Stimulated activated CD8-positive, alpha-beta memory T cell treated with anti-CD3 and anti-CD28 coated beads, Interleukin-15, amount 100 ng/mL, for 24 hours (primary cell): ENCODE measurements at places on chromosomes 5 and 9.

DNA sequence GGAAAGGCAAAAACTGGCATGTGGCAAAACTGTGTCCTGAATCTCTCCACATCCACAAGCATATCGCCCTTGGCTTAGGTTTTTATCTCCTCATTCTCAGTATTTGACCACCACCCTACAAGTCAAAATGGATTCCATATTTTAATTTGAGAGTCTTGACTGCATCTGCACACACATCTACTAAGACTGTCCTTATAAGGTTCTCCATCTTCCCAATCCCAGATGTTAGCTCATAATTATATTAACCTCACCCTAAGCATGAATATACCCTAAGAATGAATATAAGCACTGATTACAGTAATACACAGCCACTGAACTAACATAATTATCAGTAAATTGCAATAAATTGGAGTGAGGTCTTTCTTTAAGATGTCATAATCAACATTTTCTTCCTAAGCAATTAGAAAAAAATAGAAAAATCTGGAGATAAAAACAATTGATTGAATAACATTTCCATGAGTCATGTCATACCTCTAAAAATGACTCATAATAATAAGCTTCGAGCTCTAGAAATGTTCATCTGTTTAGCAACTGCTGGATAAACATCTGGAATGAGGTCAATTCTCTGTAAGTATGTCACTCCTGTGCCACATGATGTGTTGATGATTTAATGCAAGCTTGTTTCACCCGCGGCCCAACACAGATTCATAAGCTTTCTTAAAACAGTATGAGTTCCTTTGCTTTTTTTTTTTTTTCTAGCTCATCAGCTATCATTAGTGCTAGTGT, 39.9 kb upstream of the PAM start:
- no peak for DNase-seq

DNA sequence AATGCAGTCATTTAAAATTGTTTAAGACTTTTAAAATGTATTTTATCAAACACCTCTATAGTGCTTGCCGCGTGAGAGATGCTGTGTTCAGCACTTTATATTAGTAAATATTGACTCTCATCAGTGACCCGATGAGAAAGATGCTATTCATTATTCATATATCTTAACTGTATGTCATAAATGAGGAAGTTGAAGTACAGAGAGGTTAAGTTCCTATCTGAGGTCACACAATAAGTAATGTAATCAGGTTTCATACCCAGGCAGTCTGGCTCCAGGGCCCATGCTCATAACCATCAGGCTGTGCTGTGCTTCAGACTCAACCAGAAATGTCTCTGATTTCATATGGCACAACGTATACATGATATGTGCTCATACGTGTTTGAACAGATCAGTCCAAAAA, 119.0 kb downstream of the SV2C start:
- no peak for DNase-seq

- DNase-seq: no peak
Measured at GRCh38 chr9:111662576-111663300, 1.3 kb downstream of the GNG10 start.

GRCh38 chr5:156825688-156826087, 24.4 kb upstream of the PPP1R2B start:
- DNase-seq: no peak

DNA sequence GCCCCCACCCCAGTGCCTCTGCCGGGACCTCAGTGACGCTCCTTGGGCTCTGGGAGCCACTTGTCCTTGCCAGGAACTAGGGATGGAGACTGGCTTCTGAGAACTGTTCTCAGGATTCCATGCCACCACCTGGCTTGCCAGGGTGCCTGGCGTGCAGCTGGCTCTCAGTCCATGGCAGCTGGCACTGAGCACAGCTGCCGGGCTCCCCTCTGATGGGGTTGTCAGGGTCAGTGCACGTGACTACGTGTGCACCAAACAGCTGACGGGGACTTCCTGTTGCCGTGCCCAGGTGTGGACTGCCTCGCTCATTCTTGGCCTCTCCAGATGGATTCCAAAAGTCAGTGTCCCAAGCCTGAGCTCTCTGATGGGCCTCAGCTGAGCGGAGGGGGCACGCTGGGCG, 9.4 kb downstream of the KCNT1 start:
- DNase-seq: no peak

DNA sequence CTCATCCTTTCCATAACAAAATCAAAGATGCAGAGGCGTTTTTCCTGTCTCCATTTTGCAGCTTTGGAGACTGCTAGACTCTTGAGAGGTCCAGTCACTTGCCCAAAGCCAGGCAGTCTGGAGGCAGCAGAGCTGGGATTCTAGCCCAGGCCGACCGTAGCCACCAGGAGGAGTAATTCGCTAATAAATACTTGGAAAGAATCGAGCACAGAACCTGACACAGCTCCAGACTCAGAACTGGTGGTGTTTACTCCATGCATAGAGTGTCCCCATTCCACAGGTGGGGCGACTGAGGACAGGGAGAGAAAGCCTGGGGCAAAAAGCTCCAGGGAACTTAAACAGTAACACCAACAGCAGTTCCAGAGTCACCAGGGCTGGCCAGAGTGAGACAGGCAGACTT, 10.7 kb upstream of the CERCAM start:
- DNase-seq: no peak

DNA sequence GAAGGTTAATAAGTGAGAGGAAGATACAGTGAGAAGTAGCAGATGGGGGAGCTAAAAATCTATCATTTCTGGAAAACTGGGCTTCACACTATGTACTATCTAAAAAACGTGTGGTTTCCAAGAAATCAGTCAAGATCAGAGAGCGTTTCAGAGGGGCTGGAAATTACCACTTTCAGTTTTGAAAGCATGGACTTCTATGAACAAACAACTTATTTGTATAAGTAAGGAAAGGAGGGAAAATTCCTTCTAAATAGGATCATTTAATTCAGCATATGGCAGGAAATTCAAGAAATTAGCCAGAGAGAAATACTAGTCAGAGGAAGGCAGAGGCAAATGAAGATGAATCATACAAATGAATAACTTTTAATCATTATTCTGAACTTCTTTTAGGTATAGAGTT, 11.3 kb downstream of the TNC start:
- no peak for DNase-seq

GRCh38 chr5:15980835-15981234, 198.8 kb downstream of the MARCHF11 start:
- DNase-seq: no peak

- no peak for DNase-seq
Measured at GRCh38 chr5:141878186-141878710, at the start of gene PCDH1. Gene PCDH1 (minus strand): TSS chr5:141878410. CDS start chr5:141878262, 148 bp downstream.

DNA sequence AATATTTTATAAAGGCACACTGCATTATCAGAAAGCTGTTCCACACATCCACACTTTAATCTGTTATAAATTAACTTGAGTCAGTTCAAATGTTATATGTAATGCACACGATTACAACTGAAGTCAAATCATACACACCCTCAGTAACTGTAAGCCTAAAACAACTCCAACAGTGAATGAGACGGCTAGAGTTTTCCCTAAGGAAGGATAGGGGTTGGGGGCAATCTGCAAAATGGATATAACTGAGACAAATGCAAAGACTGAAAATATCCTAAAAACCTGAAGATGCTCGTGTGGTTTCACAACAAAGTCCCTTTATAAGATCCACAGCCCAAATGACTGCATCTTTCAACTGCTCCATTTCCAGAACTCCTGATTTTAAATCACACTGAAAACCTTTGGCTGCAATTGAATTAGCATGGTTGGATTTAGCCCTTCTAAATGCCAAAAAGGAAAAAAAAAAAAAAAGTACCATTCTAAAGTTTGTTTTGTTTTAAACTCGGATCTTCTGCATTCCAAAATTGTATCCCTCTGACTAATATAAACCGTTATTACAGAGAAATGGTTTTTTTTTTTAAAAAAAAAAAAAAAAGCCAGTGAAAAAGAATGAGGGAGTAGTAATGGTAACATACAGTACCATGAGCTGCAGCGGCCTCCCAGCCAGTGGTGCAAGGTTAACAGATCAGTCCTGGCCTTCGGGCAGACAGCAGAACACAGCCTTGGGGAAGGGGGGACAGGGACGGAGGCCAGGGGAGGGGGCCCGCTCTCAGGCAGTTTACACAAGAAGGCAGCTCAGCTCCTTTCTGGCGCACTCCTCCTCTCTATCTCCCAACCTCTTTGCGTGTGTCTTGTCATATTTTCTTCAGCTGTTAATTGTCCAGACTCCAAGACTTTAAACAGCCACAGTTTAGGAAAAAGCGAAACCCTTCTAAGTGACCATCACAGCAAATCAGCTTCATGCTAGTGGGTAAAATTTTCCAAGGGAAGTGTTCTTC, 166.1 kb downstream of the BNC2 start:
- no peak for DNase-seq

- no peak for DNase-seq
Measured at GRCh38 chr9:134626571-134627416, 14.8 kb upstream of the COL5A1 start.

DNA sequence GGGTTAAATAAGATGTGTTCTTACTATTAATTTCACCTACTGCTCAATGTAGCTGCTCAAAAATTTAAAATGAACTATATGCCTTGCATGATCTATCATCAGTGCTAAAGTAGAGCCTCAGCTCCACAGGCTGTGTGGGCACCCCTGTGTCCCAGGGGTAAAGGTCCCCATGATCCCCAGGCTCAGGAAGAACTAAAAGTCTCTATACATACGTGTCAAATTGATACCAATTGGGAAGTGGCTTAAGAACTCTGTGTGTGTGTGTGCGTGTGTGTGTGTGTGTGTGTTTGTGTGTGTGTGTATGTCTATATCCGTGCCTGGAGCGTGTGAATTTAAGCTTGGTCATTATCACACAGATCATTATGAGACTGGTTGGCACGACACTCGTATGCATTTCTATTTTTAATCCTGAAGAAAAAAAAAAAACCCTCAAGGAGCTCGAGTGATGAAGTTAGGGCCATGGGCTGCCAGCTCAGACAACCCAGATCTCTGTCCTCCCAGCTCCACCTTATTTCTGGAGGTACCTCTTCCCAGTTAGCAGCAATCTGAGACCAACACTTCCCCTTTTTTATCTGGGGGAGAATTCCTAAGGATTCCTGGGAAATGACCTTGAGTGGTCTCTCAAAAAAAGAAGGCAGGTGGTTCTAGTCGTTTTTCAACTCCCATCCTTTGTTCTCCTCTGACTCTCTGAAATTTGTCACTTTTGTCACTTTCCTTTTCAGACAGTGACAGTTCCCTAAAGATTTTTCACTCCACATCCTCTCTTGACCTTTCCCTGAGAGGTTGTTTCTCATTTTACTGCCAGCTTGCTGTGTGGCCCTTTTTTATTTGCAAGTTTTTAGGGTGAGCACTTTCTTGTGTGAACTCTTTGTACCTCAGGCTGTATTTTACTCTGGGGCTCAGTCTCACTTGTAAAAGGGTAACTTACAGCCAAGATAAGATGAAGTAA, 45.7 kb upstream of the CTXN3 start:
- no peak for DNase-seq

GRCh38 chr9:4073371-4073770, 226.5 kb downstream of the GLIS3 start:
- DNase-seq: no peak

GRCh38 chr9:117815315-117815714, 111.1 kb downstream of the TLR4 start:
- no peak for DNase-seq

- no peak for DNase-seq
Measured at GRCh38 chr9:21265421-21266189, 25.8 kb upstream of the IFNA14 start.

- no peak for DNase-seq
Measured at GRCh38 chr5:10289353-10289752, 18.3 kb downstream of the CMBL start.

- DNase-seq: no peak
Measured at GRCh38 chr9:3857673-3858072, 331.9 kb upstream of the RFX3 start.

DNA sequence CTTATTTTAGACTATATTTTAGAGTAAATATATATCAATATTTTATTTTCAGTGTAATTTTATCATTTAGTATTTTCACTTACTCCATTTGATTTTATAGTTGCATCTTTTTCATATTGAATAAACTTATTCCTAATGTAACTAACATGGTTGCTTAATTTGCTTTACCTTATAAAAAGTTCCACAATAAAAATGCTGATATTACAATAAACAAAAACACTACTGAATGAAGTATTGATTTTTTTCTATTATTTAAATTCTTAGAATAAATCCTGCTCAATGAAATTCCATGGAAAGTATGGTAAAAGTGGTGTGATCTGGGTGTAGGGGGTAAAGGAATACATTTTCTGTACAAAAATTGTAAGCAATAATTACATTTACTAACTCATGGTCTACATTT, 2074.9 kb upstream of the C9orf72 start:
- no peak for DNase-seq

DNA sequence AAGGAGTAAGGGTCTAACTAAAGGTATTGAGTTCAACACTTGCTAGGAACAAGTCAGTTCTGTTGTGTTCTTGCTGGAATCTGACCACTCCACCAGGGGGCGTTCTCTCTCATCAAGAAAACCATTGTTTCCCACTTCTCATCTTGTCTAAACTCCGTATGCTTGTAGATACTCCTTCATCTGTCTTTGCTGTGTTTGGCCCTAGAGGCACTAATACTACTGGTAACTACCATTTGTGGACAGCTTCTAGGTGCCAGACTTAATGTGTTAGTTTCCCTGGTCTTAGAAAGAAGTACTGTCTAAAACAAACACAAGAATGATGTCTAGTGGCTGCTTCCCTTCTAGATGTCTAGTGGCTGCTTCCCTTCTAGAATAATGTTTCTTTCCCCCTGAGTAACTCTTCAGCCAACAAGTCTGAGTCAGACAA, 18.7 kb upstream of the PTPDC1 start:
- DNase-seq: peak; percentile 35

DNA sequence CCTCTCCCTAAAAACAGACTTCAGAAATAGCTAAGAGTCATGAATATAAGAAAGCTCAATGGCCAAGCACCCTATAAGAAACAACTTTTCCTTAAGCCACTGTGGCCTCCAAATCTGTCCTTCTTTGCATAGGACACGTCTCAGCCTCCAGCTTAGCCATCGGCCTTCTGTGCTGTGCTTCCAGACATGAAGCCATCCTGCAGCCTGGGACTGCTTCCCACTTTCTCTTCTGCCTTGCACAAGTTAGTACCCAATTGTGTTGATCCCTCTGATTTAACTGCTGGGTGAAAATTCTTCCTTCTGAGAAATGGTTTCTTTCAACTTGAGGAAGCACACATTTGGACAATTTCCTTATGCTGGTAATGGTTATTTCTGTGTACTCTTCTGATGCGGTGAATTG, 334.7 kb downstream of the MARCHF11 start:
- DNase-seq: no peak

GRCh38 chr5:159163027-159163700, 46.2 kb downstream of the RNF145 start:
- DNase-seq: no peak
